ENCODE measurements at places on chromosomes 4 and X.

GRCh38 chrX:17500145-17500579 lies 125.2 kb downstream of the NHS start:
- peak; percentile 72 for DNase-seq

DNA sequence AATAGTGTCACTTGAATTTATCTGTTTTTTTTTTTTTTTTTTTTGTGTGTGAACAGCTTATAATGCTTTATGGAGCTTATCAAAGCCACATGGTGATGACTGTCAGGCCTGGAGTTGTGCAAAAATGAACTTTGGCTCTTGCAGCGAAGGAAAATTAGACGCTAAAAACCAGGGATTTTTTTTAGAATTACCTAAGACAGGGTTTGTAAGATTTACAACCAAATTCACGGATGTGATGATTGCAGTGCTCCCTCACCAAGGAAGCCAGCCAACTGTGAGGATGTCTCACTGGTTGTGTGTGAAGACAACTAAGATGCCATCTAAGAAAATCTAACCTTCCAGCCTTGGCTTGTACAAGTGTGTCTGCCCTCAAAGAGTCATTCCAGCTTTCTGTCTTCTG lies 127.1 kb upstream of the SLC4A4 start:
- no peak for DNase-seq

- DNase-seq: no peak
These were observed 107.2 kb downstream of the ATP11C start for GRCh38 chrX:139825618-139826017.

DNA sequence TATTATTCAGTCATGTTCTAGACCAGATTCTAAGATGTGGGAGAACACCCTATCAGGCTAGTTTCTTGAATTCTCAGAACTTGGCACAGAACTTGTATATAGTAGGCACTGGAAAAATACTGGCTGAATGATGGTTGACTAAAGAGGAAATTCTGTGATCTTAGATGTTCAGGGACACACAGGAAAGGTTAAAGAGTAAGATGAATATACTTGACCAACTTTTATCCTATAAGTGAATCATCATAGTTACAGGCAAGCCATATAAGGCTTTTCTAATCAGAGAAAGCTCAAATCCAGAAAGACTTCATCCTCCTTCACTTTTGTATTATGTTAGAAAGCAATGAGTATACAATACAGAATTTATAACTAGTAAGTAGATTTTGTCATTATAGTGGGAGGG lies 53.8 kb downstream of the SEPTIN11 start:
- no peak for DNase-seq

DNA sequence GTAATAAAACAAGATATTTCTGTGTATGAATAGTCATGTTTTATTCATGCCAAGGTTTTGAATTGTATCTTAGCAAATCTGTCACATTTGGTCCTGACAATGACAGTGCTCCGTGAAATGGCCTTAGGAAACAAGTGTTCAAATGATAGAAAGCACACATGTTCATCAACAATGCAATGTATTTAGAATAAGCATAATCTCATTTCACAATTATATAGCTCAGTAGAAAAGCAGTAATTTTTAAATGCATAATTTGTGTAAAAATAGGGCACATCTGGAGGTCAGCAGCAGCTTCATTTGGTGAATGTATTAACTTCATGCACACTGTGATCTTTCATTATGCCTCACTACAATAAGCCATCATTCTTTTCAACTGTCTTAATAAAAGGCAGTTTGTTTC lies 380.4 kb downstream of the GPM6A start:
- DNase-seq: no peak

All from Caki2 (cell line).